H7 (cell line): ENCODE measurements at places on chromosomes 3 and 15. TPM values are rescaled to one million over a fixed set of nuclear protein-coding genes. Genes with fewer than 3 reads are reported as not detected.

DNA sequence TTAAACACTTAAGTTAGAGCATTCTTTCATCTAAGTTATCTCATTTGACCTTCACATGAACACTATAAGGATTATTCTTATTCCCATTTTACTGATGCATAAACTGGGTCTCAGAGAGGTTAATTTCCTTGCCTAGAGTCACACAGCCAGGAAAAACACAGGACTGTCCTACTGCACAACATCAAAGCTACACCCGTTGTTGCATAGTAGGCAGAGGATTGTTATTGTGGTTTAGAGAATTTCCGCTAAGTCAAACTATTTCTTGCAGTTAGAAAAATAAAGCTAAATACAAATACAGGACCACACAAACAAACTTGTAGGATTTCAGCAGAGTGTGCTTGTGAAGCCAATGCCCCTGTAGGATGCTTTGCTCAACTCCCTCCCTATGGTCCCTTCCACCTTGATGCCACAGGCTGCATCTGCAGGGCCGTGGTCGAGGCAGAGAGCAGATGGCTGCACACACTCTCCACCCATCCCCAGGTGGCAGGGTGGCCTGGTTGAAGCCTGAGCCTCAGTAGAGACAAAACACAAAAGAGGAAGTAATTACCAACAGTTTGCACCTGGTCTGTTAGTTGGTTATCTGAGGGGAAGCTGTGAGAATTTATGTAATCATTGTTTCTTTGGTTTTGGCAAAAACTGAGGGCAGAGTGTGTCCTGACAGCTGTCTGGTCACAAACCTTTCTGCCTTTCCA lies 41.1 kb upstream of the SKOR1 start:
- no peak for DNase-seq

DNA sequence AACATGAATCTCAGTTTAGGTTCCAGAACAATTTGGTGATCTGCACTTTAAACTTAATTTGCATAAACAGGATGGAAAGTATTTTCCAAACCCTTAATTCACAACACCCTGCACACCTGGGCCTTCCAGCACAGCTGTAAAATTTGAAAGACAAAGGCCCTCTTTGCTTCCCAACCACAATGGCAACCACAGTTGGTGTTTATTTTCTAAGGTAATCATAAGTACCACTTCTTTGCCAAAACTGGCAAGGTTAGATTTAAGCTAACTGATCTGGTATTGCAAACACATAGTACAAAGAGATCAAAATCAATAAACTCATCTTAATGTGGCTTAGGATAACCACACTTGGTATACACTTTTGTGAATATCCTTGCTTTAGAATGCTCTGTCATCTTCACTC lies 4.1 kb downstream of the LRIG1 start:
- no peak for DNase-seq

GRCh38 chr15:68617001-68617400 lies 38.2 kb downstream of the CORO2B start:
- DNase-seq = no peak

DNA sequence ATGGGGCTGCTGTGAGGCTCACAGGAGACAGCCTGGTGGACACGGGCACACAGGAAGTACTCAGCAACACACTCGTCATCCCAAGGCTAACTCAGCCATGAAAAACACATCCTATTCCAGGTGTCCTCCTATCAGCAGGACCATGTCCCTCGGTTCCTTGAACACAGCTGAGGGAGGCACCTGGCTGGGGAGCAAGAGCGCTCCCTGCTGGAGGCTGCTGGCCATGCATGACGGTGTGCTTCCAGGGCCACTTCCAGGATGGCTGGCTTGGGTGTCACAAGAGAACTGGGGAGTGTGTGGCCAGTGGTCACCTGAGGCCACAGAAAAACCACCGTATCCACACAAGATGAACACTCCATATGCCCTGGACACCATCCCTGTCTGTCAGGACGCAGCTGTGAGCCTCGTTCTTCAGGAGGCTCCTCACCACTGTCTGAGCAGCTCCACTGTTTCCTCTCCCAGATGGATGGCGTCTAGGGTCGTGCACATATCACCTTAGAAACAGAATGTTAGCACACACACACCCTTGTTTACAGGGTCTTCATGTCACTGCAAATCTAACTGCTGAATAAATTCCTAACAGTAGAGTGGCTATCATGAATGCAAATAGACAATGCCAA lies 31.0 kb downstream of the POC1A start:
- peak; percentile 93 for DNase-seq

DNA sequence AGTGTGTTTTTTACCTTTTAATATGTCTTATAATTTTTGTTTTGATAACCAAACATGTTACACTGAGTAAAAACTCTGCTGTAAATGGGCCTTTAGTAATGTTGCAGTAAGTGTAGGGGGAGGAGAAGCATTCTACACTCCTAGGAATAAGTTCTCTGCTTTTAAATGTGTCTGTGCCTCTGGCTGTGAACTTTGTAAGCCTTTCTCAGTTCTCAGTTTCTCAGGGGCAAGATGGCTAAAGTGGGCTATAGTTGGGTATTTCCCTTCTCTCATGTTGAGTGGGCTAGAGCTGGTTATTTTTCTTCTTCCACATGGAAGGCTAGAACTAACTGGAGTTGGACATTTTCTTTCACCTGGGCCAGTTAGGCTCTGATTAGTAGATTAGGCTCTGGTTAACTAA lies 75.3 kb upstream of the NUDT16 start:
- no peak for DNase-seq

DNA sequence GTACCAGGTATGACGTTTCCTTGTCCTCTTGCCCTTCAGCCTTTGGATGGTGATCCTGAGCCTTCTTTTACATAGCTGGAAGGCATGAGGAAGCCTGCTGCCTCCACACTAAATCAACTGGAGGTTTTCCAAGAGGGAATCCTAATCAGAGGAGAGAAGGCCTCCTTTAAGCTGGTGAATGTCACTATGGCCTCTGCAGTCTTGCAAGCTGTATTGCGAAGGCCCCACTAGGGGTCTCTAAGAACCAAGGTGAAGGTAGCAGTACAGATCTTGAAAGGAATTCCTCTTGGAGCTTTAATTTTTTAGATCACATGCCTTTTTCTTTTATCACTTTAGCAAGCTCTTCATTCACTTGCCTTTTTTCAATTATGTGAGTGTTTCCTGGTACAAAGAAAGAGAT lies 119.2 kb downstream of the GHSR start:
- DNase-seq = peak; percentile 46

- DNase-seq = peak; percentile 17
Measured at GRCh38 chr3:98812851-98813374, 49.8 kb downstream of the ST3GAL6 start.

DNA sequence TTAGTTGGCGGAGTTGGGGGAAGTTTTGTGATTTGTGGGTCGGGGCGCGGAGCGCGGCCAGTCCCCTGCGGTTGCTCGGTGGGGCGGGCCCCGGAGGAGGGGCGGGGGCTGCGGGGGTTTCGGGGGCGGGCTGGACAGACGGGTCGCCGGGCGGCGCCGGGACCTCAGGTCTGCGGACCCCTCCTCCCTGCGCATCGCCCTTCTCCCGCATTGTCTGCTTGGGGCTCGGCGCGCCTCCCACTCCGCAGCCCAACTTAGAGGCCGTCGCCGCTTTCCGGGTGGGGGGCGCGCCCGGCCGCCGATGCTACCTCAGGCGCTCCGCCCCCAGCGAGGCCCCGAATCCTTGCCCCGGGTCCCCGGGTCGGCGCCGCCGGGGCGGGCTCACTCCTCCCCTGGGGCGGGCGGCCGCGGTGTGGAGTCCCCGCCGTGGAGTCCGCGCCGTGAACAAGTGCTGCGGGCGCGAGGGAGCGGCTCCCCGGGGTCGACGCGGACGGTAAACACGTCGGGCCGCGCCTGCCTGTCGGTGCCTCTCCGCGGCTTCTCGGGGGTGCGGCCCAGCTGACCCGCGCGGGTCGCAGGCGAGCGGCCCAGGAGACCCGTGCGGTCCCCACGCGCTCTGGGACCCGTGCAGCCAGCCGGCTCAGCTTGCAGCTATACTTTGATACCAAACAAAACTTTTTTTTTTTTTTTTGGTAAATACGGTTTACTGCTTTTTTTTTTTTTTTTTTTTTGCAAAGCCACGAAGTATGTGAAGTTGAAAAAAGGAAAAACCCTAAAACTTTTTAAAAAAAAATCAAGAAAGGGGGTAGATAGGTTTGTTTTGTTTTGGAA lies 624 bp downstream of the AKAP13 start:
- DNase-seq = peak; percentile 92

- no peak for DNase-seq
Measured at GRCh38 chr3:149421764-149422163, 44.3 kb upstream of the TM4SF1 start.

DNA sequence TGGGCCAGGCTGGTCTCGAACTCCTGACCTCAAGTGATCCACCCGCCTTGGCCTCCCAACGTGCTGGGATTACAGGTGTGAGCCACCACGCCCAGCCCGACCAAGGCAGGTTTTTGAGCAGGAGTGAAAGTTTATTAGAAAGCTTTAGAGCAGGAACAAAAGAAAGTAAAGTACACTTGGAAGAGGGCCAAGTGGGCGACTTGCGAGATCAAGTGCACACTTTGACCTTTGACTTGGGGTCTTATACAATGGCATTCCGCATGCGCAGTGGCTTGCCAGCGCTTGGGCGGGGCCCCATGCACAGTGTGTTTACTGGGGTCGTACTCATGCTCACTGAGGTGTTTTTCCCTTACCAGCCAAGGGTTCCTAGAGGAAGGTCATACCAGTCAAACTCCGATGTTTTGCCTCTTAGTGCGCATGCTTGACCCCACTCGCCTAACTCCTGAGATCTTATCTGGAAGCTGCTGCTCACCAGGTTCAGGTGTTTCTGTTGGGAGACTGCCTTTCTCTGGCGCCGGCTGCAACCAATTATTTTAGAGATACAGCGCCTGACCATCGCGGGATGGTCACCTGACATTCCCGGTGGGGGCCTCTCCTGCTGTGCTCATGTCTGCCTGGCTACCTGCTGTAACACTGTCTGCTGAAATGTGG lies 46.9 kb upstream of the FLNB start:
- no peak for DNase-seq

- DNase-seq = no peak
Measured at GRCh38 chr15:95875121-95875643, 455.3 kb upstream of the NR2F2 start.

DNA sequence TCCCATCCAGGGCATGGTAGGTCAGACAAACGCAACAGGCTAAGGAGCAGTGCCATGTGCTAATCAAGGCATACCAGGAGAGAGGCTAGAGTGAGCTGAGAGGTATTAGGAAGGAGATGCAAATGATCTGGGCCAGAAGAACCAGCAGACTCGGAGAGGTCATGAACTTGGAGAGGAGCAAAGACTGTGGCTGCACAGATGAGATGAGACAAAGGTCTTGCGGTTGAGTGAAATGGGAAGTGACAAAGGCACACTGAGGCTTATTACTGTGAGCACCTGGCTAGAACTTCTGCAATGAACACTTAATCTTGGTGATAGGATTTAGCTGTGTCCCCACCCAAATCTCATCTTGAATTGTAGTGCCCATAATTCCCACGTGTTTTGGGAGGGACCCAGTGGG lies 380.2 kb downstream of the ULK4 start:
- DNase-seq = no peak

GRCh38 chr3:144073698-144074097 lies 102.1 kb downstream of the DIPK2A start:
- DNase-seq = no peak

- no peak for DNase-seq
Measured at GRCh38 chr15:43796566-43796965, 3.5 kb downstream of the SERINC4 start.

- no peak for DNase-seq
Measured at GRCh38 chr3:37544869-37545352, 316.8 kb upstream of the CTDSPL start.

GRCh38 chr3:184366619-184367289 lies 5.2 kb downstream of the POLR2H start:
- no peak for DNase-seq

GRCh38 chr15:85992224-85992623 lies 87.4 kb upstream of the AGBL1 start:
- DNase-seq = no peak

DNA sequence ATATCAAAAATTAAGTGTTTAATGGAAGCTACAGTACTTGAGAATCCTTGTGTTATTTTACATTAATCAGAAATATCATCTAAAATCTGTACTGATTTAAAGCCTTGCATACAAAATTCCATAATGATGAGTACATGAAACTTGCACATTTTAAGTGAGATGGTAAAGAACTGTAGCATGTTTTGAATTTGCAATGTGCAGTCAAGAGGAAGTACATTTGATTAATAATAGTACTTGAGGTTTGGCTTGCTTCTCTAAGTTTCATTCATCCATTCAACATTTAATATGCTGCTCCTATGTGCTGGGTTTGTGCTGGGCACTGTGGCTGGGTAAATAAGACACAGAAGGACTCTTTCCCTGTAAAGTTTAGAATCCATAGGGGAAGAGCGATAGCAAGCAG lies 332.3 kb downstream of the CNTN3 start:
- no peak for DNase-seq

GRCh38 chr3:73611176-73611575 lies 13.6 kb downstream of the PDZRN3 start:
- DNase-seq = no peak

- DNase-seq = no peak
Measured at GRCh38 chr3:189602471-189602870, 28.7 kb upstream of the TP63 start.

DNA sequence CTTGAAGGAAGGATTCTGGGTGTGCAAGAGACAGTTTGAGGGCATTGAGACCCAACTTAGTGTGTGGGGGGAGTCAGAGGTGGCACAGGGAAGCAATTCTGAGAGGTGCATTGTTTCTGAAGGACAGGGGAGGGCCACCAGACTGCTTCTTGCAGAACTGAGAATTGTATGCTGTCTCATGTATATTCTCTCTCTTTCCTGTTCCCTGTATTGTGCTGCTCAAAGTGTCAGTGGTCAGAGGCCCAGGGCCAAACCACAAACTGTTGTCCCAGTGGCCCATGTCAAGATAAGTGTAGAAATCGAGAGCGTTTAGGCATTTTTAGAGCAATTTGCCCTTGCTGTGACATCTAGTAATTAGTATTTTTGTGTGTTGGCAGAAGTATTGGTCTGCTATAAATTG lies 567.1 kb downstream of the EDEM1 start:
- no peak for DNase-seq

DNA sequence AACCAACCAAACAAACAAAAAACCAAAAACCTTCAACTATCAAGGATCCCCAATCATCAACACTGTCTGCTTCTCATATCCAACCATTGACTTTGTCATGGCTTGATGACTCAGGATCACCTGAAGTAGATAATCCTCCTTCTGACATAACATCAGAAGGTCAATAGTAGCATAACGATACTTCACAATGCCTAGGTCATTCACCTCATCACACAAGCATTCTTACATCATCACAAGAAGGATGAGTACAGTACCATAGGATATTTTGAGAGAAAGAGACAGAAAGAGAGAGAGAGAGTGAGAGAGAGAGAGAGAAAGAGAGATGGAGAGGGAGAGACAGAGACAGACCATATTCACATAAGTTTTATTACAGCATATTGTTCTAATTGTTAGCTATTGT lies 42.1 kb downstream of the SPATA16 start:
- DNase-seq = no peak

TMEM158 gene
- total RNA-seq = 9.8 and 11.5 TPM in 2 replicates

ZIC1 gene
- 2.0 and 3.5 TPM in 2 replicates for total RNA-seq

RASL12 gene
- 20.9 and 22.1 TPM in 2 replicates for total RNA-seq

MRAS gene
- total RNA-seq = 24.4 and 32.0 TPM in 2 replicates

PLA2G4D gene
- 0.11 and 0.17 TPM in 2 replicates for total RNA-seq

STRIT1 gene
- total RNA-seq = not detected in 2 replicates

SV2B gene
- total RNA-seq = under 0.01 and 0.03 TPM in 2 replicates

TMEM212 gene
- total RNA-seq = not detected in 2 replicates

PIGZ gene
- 0.55 and 1.2 TPM in 2 replicates for total RNA-seq

RPL29 gene
- total RNA-seq = 1,001 and 1,107 TPM in 2 replicates

CEP97 gene
- 9.2 and 13.0 TPM in 2 replicates for total RNA-seq

PSTPIP1 gene
- total RNA-seq = 0.21 and 1.3 TPM in 2 replicates

SAMMSON gene
- 0.04 TPM in 1 of 2 replicates, not detected in the other for total RNA-seq
